Mucosa of descending colon (tissue), 3 donors: ENCODE measurements at places on chromosomes 5 and 9. TPM values are rescaled to one million over a fixed set of nuclear protein-coding genes. Genes with fewer than 3 reads are reported as not detected.

Gene TRIM36
- 20.6 TPM for total RNA-seq

- no peak for DNase-seq
Measured at GRCh38 chr9:89362647-89363310, 44.5 kb downstream of the SECISBP2 start.

DNA sequence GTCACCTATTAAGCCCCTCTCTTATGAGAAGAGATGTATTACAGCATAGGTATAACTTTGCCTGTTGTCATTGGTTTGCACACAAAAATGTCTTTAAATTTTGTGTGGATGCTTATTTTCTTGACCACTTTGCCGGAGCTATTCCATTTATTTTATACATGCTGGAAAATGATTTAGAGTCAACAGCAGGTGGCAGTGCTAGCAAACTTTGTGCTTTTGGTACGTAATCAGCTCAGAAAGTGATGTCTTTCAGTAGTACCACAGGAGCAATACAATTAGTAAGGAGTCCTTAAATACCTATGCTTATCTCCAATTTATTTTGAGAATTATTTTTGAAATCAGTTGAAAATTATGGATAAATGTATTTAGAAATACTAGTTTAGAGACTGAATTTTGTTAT, 19.8 kb upstream of the NUDT12 start:
- no peak for DNase-seq

Gene GAPT
- 0.43 TPM for total RNA-seq

DNA sequence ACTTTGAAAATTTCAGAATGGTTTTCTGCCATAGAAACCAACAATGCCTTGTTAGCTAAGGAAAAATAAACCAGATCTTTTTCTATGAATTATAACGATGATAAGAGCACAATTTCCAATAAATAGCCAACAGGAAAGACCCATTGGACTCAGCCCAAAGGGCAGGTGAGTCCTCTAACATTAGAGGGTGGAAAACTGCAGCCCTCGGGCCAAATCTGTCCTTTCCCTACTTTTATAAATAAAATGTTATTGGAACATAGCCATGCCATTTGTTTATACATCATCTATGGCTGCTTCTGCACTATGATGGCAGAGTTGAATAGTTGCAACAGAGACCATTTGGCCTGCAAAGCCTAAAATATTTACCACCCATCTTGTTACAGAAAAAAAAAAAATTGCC, 296.1 kb downstream of the FBXL7 start:
- no peak for DNase-seq

Gene ZDHHC11
- 7.0 TPM for total RNA-seq

- no peak for DNase-seq
Measured at GRCh38 chr5:106140101-106140500, 1530.6 kb downstream of the EFNA5 start.
